ENCODE measurements at places on chromosomes 11 and 22. TPM values are rescaled to one million over a fixed set of nuclear protein-coding genes. Genes with fewer than 3 reads are reported as not detected.
A peak's percentile ranks its signal among the peaks of the same experiment; 100 is the strongest.

Gene SCGB1A1
- total RNA-seq: 2.6 TPM

Gene MOGAT2
- not detected for total RNA-seq

Gene MGAT3
- 1.2 TPM for total RNA-seq

Gene SRSF8
- 20.6 TPM for total RNA-seq

Gene CFAP300
- total RNA-seq: 3.6 TPM

Gene CASP5
- not detected for total RNA-seq

Gene TRPM5
- total RNA-seq: 0.55 TPM

DNA sequence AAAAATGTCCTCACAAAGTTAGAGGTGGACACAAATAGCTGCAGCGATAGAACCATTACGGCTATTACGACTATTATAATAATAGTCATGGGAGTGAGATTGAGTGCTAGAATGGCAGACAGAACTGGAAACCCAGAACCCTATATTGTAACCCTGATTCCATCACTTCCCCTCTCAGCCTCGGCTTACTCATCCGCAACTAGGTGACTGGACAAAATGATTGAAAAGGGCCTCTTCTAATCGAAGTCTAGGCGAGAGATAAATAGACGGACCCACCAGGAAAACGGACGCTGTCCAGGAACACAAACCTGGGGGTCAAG lies 629 bp downstream of the PSMA1 start:
- no peak for DNase-seq

DNA sequence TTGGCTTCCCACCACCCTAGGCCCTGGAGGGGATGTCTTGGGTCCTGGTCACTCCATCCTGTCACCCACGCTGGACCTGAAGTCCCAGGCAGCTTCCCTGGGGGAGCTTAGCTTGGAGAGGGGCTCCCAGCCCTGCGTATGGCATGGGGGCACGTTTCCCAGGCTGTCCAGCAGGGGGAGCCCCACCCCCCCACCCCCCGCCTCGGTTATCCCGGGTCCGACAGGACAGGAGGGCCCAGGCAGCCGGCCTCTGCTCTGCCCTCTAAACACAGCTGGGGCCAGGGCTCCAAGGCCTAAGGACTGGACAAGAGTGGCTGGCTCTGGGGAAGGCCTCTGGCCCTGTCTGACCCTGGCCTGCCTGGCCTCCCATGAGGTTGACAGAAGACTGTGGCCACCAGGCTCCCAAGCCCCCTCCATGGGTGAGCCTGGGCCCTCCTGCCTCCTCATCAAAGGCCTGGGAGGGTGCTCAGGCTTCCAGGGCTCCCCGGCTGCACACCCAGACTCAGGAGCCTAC lies 104.8 kb downstream of the NECTIN1 start:
- DNase-seq: no peak

GRCh38 chr22:29801796-29802195 lies 34.6 kb downstream of the UQCR10 start:
- DNase-seq: peak; percentile 50

DNA sequence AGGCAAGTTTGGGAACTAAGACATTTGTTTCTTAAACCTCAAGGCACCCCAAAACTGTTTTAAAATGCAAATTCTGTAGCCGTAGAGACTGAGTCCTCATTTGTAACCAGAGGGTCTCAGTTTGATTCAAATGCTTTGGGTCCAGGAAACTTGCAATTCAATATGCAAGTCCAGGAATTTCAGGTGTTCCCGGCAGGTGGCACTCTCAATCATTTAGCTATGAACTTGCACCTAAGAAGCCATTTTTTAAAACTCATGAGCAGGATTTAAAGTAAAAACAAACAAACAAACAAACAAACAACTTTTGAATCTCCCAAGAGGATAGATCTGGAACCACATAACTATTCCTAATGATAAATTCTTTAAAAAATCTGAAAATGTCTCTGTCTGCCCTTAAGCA lies 8.7 kb upstream of the ABTB2 start:
- DNase-seq: peak; percentile 49

DNA sequence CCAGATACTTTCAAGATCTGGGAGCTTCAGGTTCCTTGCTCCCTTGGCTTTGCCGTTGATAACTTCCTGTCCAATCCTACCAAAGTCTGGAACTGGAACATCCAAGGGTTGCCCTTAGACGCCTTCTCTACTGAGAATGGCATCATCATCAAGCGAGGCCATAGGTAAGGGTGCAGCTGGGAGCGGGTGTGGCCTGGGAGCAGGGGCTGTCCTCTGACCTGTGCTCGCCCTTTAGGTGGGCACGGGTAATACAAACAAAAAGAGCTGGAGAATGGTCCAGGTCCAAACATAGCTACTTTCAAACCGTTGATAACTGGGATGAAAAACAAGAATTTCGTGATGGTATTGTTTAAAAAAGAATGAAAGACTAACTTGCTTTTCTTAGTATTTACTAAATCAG lies 25.0 kb downstream of the CASP12 start:
- no peak for DNase-seq

- peak; percentile 59 for DNase-seq
These were observed 41.3 kb upstream of the MN1 start for GRCh38 chr22:27842669-27843431.

DNA sequence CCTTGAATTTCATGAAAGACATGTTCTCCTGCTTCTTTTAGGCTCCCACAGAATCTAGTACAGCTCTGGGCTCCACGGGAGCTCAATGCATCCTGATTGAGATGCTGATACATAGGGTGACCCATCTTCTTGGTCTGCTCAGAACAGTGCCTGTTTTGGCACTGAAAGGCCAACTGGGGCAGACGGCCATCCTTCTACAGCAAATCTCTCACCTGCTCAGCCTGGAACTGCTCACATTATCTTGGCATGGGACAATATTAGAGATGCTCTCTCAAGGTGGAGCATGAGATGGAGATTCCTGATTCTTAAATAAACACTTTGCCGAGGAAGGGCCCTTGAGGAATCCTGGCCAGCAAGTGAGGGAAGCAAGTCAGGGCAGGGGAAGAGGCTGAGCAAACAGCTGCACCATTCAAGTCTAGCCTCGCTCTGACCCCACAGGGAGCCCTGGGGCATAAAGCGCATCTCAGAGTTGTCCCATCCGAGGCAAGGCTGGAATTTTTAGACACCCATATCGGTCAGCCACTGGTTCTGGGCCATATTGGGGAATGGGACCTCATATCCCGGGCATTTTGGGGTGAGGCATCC lies 58.4 kb upstream of the CSNK2A3 start:
- DNase-seq: no peak

GRCh38 chr11:88979641-88980040 lies 86.1 kb downstream of the GRM5 start:
- no peak for DNase-seq

DNA sequence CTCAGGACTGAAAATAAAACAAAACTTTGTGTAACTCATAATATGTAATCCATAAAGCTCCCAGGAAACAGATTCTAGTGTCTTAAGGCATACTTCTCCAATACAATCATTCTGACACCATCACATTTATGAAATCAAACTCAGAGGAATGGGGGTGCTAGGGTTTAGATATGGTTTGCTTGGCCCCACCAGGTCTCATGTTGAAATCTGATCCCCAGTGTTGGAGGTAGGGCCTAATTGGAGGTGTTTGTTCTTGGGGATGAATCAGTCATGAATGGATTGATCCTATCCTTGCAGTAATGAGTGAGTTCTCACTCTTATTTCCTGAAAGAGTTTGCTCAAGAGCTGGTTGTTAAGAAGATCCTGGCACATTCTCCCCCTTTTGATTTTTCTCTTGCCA lies 380.9 kb downstream of the ETS1 start:
- DNase-seq: no peak

DNA sequence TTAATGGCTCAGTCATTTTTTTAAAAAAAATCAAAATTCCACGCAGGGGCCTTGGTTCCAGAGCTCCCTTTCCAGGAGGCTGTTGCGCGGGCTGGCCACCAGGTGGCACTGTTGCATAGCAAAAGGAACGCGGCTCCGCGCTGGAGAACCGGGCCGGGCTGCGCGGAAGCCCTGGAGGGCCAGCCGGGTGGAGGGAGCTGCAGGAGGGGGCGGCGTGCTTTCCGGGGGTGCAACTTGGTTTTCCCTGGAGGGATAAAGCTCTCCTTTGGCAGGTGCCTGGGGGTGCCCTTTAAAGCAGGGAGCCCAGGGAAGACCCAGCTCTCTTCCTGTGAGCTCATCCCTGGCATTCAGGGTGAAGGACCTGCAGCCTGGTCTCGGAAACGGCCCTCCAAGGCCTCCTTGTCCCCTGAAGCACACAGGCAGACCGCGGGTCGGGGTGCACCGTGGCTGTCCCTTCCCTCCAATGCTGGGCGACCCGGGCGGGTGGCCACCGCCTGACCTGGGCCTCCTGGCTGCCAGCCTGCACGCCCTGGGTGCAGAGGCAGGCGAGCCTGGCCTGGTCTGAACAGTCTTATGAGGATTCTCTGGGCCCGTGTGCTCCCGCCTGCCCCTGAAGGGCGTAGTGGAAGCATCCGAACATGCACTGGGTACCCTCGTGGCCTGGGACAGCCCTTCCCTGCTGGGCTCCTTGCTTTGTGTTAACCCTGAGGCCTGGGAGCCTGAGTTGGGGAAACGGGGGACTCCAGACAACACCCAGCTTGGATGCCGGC lies 23.4 kb downstream of the KRTAP5-5 start:
- DNase-seq: peak; percentile 86

- DNase-seq: no peak
These were observed 86.6 kb downstream of the SHANK2 start for GRCh38 chr11:71165771-71166170.

Measured in stomach (tissue), 19 donors.